Left forelimb (tissue), 1 donor: ENCODE measurements at places on chromosomes 6 and 20.

DNA sequence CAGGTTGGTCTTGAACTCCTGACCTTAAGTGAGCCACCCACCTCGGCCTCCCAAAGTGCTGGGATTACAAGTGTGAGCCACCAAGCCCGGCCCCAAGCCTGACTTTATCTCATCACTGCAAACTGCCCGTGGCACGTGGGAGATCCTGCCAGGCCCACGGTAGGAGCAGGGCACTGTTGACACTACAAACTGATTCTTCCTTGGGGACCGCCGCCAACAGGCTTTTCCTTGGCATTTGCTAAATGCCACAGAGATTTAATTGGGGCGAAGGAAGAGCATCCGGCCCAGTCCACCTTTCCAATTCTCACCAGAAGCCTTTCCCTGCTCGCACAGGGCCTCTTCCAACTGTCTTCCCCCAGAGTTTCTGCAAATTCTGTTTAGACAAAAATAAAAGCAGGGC is 11.0 kb downstream of the ATP9A start:
- no peak for DNase-seq

GRCh38 chr6:53424300-53424699 is 75.5 kb upstream of the ELOVL5 start:
- DNase-seq = no peak

GRCh38 chr20:5735845-5736510 is 14.2 kb upstream of the SHLD1 start:
- no peak for DNase-seq

DNA sequence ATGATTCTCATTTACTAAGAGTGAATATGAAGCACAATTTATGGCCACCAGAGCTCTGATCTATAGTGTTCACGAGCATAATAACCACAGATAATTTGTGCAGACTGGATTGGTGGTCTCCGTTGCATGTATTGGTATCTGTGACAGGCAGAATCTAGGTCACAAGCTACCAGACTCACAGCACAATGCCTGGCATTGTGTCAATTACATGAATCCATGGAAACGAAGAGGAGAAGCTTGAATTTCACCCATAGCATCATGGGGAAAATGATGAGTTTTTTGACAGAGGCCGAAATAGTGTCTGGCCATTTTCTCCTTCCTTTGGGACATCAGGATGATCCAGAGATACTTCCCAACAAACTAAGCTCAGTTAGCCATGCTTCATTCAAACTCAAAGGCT is 52.3 kb upstream of the TMEM170B start:
- DNase-seq = no peak

DNA sequence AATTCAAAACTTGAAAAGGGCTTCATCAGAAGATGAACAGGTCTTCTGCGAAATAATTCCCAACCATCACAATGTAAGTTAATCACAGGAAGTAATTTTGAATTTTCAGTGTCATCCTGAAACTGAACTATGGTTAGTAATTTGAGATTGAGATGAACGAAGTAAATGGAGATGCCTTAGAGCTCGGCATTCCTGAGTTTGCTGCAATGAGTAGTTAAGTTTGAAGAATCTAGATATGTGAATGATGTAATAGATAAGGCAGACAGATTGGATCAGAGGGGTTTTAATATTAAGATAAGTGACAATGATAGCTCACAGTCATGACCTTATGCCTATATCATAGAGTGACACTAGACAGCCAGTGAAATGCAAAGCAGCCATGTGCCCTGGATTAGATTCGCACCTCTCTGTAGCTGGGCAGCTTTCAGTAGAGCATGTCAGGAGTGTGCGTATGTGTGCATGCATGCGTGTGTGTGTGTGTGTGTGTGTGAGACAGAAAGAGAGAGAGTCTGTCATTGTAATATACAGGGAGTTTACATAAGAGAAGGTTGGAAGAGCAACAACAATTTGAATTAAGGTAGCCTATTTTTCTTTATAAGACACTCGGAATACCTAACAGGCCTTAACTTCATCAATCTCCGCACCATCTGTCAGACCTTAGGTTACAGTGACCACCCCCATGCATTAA is 233.0 kb downstream of the GMPR start:
- no peak for DNase-seq

- no peak for DNase-seq
These were observed 16.4 kb upstream of the MICA start for GRCh38 chr6:31386977-31387376.

GRCh38 chr20:38152175-38152620 is 12.9 kb downstream of the TGM2 start:
- no peak for DNase-seq

- no peak for DNase-seq
These were observed 39.0 kb upstream of the PTPN1 start for GRCh38 chr20:50471231-50471630.

GRCh38 chr6:25637960-25638434 is 14.0 kb upstream of the SCGN start:
- DNase-seq = no peak

DNA sequence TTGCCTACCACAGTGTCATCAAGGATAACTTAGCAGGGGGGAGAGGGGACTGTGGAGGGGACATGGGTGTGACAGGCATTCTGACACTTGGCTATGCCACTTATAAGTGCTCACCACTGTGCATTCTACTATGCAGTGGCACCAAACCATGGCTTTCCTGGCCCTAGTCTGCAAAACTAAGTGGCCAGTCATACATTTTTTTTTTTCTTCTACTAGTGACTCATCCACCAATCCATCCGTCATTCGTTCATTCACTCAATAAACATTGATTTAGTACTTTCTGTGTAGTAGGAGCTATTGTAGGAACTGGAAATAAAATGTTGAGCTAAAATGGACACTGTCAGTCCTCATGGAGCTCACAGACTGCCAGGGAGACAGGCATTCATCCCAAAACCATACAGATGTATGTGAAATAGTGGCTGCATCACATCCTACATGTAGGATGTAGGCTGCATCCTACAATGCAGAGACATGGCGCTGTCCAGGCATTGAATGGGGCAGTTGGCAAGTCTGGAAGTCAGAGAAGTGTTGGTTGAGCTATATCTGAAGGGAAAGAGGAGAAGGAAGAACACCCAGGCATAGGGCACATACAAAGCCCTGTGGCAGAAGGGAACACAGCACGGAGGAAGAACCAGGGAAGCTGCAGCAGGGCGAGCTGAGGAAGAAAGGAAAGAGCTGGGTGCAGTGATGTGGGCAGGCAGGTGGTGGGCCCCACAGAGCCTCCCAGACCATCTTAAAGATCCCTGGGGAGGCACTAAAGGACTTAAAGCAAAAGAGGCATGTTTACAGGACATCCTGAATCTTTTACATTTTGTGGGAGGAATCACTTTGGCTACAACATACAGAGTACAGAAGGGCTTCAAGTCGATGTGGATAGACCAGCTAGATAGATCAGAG is 224.4 kb downstream of the UST start:
- no peak for DNase-seq

- DNase-seq = peak; percentile 55
These were observed 38.7 kb upstream of the ZBP1 start for GRCh38 chr20:57658833-57659516.

DNA sequence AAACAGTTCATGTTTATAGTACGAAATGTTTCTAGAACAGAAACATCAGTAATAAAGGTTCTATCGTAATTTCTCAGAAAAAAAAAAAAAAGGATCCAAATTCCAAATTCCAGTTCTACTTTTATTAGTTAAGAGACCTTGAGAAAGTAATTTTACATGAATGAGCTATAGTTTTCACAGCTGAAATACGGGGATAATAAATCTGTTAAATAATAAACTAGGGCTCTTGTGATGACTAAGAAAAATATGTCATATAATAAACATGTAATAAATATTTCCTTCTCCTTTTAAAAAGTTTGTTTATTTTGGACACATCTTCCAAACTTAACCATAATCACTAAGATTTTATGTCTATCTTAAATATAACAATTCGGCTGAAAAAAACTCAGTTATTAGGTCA is 17.8 kb downstream of the RARS2 start:
- no peak for DNase-seq

- DNase-seq = no peak
These were observed 117.5 kb downstream of the RIN2 start for GRCh38 chr20:19875376-19876221.

- peak; percentile 77 for DNase-seq
These were observed 69.1 kb upstream of the PRSS16 start for GRCh38 chr6:27178407-27178730.

- no peak for DNase-seq
These were observed 6.0 kb downstream of the STMND1 start for GRCh38 chr6:17107863-17108262.

DNA sequence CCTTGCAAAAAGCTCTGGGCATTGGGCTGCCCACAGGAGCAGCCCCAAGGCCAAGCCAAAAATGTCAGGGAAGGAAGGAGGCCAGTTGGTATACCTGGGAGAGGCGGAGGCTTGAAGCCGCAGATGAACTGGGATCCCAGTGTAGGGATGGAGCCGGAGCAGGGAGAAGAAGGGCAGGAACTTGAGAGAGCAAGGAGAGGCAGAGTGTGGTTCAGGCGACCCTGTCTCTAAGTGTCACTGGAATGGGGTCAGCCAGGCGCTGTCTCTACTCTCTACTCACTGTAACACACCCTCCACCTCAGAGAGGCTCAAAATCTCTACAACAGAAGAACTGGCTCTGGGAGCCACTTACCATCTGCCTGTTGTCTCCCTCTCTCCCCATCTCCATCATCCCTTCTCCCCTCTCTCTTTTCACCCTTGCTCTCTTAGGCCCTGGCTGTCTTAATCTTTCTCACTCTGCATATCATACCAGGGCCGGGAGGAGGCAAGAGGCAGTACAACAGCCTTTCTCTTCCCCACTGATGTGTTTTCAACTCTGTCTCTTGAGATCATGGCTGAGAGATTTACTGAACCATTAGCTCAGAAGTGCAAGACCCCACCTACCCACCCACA is 93.3 kb downstream of the CRYBG1 start:
- no peak for DNase-seq

- no peak for DNase-seq
These were observed 28.5 kb downstream of the GMDS start for GRCh38 chr6:2216794-2217383.

DNA sequence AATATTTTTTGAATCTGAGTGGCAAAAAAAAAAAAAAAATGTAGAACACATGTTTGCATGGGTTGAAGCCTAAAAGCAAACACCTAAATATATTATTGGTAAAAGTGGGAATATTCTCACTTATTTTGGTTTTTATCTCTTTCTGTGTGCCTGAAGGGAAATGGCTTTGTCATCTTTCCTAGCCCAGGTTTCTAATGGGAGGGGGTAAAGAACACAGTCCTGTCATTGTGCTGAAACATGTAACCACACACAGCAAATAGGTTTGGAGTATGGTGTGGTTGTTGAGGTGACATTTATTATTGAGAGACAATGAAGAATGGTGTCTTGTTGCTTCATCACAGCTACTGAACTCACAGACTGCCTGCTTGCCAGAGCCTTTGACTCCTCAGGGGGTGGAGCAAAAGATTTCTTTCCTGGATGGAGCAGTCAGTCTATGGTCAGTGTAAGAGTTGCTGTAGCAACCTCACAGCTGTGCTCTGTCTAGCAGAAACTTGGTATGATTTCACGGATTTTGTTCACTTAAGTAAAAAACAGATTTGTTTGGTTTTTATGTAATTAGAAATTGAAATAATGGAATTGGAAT is 70.2 kb downstream of the CEP57L1 start:
- no peak for DNase-seq
